ENCODE measurements at places on chromosomes 2 and 18.
A peak's percentile ranks its signal among the peaks of the same experiment; 100 is the strongest.

DNA sequence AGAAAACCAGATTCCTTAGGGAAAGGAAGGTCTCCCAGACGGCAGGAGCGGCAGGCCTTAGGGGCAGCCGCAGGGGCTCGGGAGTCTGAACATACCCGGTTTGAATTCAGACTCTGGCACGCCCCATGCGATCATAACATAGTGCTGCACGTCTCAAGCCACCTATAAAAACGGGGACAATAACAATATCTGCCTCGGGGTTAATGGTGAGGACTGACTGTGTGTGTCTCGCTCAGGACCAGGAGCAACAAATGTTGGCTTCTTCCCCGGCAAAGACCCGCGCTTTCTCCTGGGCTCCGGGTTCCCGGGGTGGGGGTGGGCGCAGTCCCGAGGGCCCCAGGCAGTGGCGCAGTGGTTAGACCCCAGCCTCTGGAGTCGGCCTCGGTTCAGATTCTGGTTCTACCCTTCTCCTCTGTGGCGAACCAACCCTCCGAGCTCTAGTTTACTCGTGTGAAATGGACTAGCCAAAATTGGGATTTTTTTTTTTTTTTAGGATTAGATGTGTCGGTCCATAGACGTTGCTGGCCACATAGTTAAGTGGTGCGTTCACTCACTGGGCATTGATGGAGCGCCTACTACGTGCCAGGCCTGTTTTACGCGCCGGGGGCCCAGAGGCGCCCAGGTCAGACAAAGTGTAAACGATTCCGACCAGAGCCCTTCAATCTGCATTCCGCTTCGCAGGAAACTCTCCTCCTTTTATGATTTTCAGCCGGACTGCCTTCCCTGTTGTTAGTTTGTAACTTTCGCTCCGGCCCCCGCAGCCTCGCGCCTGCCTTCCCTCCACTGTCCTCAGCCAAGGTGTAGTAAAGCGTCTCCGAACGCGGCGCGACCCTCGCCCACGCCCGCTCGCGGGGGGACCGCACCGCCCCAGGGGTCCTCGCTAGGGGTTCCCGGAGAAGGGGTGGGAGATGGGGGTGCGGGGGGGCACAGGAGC, 820 bp upstream of the SH3BP4 start:
- H3K27ac ChIP-seq: no peak overlapping the region
- peak overlapping the region; percentile 18 for H3K4me3 ChIP-seq
- peak; percentile 63 for DNase-seq
- H3K27me3 ChIP-seq: no peaks in the 10 kb centered on the region
- H3K4me1 ChIP-seq: peaks cover 32% of the 10 kb centered on the region

DNA sequence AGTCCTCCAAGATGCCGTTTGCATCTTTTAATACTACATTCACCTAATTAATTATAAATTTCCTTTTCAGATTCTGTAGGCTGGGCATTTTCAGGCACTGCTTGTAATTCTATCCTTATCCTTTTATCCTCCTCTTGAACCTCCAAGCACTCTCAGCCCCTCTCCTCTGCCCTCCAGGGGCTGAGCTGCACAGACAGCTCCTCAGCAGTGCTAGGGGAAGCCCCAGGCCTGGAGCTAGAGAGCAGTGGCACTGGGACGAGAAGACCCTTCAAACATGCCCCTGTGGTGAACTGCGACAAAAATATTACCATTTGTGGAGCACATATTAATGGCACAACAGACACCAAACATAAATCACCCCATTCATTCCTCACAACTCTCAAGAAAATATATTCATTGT, 32.9 kb downstream of the CFAP210 start:
- DNase-seq: no peak
- no peaks in the 10 kb centered on the region for H3K36me3 ChIP-seq
- H3K4me1 ChIP-seq: no peaks in the 10 kb centered on the region
- no peaks in the 10 kb centered on the region for H3K27me3 ChIP-seq
- H3K4me3 ChIP-seq: no peak overlapping the region

GRCh38 chr2:61712060-61712459, 141.8 kb downstream of the FAM161A start:
- no peaks in the 10 kb centered on the region for H3K27me3 ChIP-seq
- no peak for DNase-seq
- H3K4me3 ChIP-seq: no peak overlapping the region
- H3K4me1 ChIP-seq: no peaks in the 10 kb centered on the region
- no peak overlapping the region for H3K27ac ChIP-seq

DNA sequence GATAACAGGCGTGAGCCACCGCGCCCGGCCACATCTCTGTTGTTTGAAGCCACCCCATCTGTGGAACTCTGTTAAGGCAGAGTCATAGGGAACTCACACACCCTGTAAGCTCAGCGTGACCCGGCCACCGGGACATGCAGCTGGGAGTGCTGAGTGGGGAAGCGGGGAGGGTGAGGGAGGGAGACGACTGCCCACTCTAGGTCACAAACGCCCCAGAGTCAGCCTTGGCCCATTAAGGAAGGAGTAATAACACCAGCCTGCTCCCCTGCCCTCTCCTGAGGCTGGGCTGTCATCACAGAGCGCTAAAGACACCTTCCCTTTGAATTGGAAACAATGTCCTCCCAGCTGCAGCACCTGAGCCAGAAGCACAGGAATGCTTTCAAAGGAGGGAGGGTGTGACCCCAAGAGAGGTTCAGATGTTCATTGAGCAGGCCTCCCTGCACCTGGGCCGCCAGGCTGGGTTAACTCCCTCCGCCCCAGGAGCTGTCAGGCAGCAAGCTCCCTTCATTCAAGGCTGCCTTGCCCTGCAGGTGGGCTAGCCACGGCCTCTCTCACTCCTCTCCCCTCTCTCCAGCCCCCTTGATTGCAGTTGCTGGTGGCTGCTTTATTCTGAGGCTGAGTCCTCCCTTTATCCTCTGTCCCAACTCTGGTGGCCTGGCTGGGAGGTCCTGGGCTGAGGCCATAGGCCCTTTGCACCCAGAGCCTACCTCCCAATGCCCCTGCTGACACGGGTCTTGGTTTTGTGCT, 77.2 kb upstream of the HPCAL1 start:
- no peak overlapping the region for H3K4me3 ChIP-seq
- no peaks in the 10 kb centered on the region for H3K27me3 ChIP-seq

GRCh38 chr2:124489686-124490085, 464.6 kb downstream of the CNTNAP5 start:
- no peak for DNase-seq
- H3K36me3 ChIP-seq: no peaks in the 10 kb centered on the region
- H3K27ac ChIP-seq: no peak overlapping the region
- H3K4me1 ChIP-seq: no peaks in the 10 kb centered on the region
- no peak overlapping the region for H3K4me3 ChIP-seq
- H3K27me3 ChIP-seq: no peaks in the 10 kb centered on the region

- DNase-seq: no peak
- H3K27me3 ChIP-seq: no peaks in the 10 kb centered on the region
- peaks cover 2% of the 10 kb centered on the region for H3K4me1 ChIP-seq
- no peak overlapping the region for H3K27ac ChIP-seq
- H3K4me3 ChIP-seq: no peak overlapping the region
- H3K36me3 ChIP-seq: no peaks in the 10 kb centered on the region
Measured at GRCh38 chr2:86414996-86415395, 26.2 kb upstream of the KDM3A start.

DNA sequence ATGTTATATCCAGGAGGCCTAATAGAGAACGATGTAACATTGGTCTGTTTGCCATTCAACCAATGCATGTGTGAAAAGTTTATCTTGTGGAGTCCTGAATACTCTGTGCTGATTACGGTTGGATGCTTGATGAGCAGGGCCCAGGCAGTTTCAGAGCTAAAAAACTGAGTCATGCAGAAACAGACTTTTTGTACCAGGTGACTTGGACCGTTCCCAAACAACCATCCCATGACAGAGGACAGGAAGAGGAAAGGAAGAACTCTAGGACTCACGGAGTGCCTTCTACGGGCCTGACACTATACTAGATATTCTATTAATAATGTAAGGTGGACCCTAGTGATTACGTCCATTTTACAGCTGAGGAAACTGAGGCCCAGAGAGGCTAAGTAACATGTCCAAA, 142.1 kb downstream of the ARHGAP28 start:
- H3K4me1 ChIP-seq: peaks cover 11% of the 10 kb centered on the region
- no peak overlapping the region for H3K4me3 ChIP-seq
- H3K27ac ChIP-seq: no peak overlapping the region
- no peaks in the 10 kb centered on the region for H3K27me3 ChIP-seq

GRCh38 chr2:18651842-18652774, 62.7 kb upstream of the NT5C1B start:
- no peak overlapping the region for H3K4me3 ChIP-seq

GRCh38 chr2:38697116-38697840, 31.4 kb downstream of the GALM start:
- no peak overlapping the region for H3K4me3 ChIP-seq
- no peaks in the 10 kb centered on the region for H3K27me3 ChIP-seq
- H3K4me1 ChIP-seq: no peaks in the 10 kb centered on the region
- no peak overlapping the region for H3K27ac ChIP-seq
- no peak for DNase-seq

DNA sequence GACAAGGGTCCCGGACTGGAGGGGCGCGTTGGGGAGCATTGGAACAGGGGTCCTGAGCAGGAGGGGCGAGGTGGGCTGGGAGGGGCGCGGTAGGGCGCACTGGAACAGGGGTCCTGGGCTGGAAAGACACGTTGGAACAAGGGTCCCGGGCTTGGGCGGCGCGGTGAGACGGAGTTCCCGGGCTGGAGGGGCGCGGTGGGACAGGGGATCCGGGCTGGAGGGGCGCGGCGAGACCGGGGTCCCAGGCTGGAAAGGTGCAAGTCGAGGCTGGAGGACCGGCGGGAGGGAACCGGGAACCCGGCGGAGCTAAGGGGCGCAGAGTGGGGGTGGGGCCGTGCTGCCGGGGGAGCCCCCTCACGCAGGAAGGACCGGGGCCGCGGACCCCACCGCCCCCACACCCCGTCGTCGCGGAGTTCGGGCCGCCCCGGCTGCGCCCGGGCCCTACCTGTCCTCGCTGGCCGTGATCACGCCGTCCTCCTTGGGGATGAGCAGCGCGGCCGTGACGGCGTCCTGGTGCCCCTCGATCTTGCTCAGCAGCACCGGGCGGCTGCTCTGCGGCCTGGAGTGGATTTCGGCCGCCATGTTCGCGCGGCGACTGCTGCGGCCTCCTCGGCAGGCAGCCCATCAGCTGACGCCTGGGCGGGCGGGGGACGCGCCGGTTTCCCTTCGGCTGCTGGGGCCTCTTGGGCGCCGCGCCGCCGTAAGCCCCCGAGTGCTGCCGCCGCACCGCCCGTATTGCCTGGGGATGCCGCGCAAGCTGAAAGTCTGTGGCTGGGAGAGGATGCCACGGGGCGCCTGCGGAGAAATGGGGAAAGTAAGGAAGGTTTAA, at the start of gene WDFY1:
TSS of gene WDFY1 (minus strand) at position 633 of the 829 bp plus-strand sequence. CDS start at position 582, 51 bp downstream.
- H3K36me3 ChIP-seq: no peaks in the 10 kb centered on the region
- peak within 1 kb of the TSS; percentile 99 for H3K4me3 ChIP-seq
- H3K27ac ChIP-seq: peak within 1 kb of the TSS; percentile 91
- no peaks in the 10 kb centered on the region for H3K27me3 ChIP-seq

- no peak overlapping the region for H3K27ac ChIP-seq
- H3K27me3 ChIP-seq: no peaks in the 10 kb centered on the region
- no peak for DNase-seq
- H3K4me3 ChIP-seq: no peak overlapping the region
- no peaks in the 10 kb centered on the region for H3K36me3 ChIP-seq
Measured at GRCh38 chr18:52888014-52888413, 548.0 kb downstream of the DCC start.

GRCh38 chr2:232513353-232513752, 6.8 kb upstream of the PRSS56 start:
- no peak for DNase-seq
- H3K4me1 ChIP-seq: no peaks in the 10 kb centered on the region
- H3K27me3 ChIP-seq: peaks cover 3% of the 10 kb centered on the region
- H3K27ac ChIP-seq: no peak overlapping the region

GRCh38 chr2:107412981-107413380, 413.7 kb upstream of the RGPD4 start:
- H3K36me3 ChIP-seq: no peaks in the 10 kb centered on the region
- no peaks in the 10 kb centered on the region for H3K27me3 ChIP-seq
- no peak for DNase-seq
- H3K27ac ChIP-seq: peak overlapping the region; percentile 33
- H3K4me1 ChIP-seq: no peaks in the 10 kb centered on the region

GRCh38 chr2:191127235-191127634, 23.6 kb downstream of the STAT4 start:
- no peak for DNase-seq
- H3K36me3 ChIP-seq: no peaks in the 10 kb centered on the region
- H3K4me1 ChIP-seq: no peaks in the 10 kb centered on the region

DNA sequence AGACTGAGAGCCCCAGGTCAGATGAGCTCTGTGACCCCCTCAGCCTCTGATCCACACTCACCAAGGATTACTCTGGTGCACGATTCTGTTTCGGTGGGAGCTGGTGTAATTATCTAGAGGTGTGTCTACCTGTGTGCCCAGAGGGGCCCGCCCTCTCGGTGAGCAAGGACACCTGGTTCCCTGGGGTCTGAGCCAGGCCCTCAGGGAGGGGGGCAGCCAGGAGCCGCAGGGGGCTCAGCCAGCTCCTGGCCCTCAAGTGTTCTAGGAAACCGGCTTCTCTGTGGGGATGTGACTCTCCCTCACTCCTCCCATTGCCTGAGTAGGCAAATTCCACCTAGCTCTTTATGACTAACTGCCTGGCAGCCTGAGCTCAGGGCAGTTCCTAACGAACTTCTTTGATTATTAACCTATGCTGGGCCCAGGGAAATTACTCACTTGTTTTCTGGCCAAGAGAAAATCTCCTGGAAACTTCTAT, 17.4 kb downstream of the AGAP1 start:
- H3K4me3 ChIP-seq: no peak overlapping the region
- H3K36me3 ChIP-seq: no peaks in the 10 kb centered on the region
- DNase-seq: peak; percentile 45
- no peaks in the 10 kb centered on the region for H3K27me3 ChIP-seq
- no peak overlapping the region for H3K27ac ChIP-seq

- no peaks in the 10 kb centered on the region for H3K4me1 ChIP-seq
- H3K4me3 ChIP-seq: no peak overlapping the region
- no peaks in the 10 kb centered on the region for H3K27me3 ChIP-seq
- no peak for DNase-seq
Measured at GRCh38 chr2:126889496-126890135, 9.1 kb upstream of the TEX51 start.

- H3K27ac ChIP-seq: no peak overlapping the region
- no peak overlapping the region for H3K4me3 ChIP-seq
- no peak for DNase-seq
- H3K36me3 ChIP-seq: peaks cover 6% of the 10 kb centered on the region
- H3K4me1 ChIP-seq: no peaks in the 10 kb centered on the region
Measured at GRCh38 chr2:120831891-120832290, 96.2 kb downstream of the GLI2 start.

DNA sequence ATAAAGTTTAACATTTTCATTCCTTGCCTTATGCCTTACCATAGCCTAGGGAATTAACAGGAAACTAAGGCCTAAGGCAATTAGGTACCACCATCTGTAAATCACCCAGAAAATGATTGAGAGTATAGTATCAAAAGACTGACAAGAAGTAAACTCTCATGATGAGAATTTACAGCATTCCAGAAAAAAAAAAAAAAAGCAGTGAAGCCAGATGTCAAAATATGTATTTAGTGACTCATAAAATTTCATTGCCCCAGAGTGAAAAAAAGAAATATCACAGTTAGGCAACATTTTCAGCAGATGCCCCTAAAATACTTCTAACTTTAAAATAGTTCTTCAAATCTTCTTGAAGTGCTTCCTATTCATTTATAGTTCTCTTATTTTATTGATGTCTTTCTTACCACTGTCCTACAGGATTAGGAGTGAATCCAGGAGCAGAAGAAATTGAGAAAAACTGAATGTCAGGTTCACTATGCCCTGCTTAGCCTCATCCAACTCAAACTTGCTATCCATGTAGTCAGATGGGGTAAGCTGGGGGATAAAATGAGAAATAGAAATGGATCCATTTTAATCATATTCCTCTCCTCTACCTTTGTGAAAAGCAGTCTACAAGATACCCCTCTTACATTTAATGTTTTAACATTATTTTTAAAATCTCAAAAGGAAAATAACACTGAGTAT, 57.3 kb upstream of the TANK start:
- no peak overlapping the region for H3K4me3 ChIP-seq
- no peak overlapping the region for H3K27ac ChIP-seq
